ENCODE measurements at places on chromosomes 3 and 15. TPM values are rescaled to one million over a fixed set of nuclear protein-coding genes. Genes with fewer than 3 reads are reported as not detected.

DNA sequence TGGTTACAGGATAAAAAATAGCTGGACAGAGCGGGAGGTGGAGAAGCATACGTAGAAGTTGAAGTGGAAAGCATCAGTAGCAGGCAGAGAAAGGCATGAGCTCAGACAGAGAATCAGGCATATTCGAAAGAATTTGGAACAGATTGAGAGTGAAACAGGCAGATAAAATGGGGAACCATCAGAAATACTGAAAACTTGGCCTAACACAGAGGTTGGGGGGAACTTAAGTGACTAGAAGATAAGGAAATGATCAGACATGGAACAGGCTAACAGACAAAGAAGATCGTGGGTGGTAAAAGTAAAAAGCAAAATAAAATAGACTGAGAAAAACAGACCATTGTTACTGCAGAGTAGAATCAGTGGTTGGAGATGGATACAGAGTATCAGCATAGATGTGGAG, 32.9 kb downstream of the GTF2E1 start:
- DNase-seq = no peak

DNA sequence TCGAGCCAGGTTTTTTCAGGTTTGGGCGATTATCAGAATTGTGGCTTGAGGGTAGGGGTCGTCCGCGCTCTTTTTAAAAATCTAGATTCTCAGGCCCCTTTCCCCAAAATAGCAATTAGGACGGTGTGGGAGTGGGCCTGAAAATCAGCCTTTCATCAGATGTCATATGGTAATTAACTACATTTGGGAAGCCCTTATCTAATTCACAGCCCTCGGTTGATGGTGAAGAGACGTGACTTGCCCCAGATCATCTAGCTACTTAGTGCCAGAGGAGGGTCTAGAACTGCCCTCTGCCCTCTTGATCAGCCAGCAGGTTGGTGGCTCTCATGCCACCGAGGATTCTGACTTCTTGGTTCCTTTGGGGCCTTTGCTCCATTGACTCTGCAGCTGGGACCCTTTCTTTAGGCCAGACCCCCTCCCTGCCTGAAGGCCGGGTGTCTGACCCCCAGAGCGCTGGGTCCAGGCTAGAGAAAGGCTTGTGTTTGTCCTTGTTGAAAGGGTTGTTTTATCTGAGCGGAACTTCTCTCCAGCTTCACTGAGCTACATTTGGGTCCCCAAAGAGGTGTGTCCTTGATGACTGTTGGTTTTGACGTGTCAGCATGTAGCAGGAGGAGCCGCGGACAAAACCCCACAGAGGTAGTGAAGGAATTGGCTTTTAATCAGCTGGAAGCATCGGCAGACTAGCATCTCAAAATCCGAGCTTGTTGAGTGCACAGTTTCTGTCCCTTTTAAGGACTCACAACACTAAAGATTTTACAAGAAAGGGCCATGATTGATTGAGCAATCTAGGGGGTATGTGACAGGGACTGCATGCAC, 857 bp downstream of the AEN start:
- peak; percentile 75 for DNase-seq

Gene AHSG
- not detected for total RNA-seq

Gene TRH
- not detected for total RNA-seq

Gene TBC1D23
- 40.2 TPM for total RNA-seq

Gene IMPG2
- total RNA-seq = 0.35 TPM
